ENCODE measurements at places on chromosomes 2 and 18. TPM values are rescaled to one million over a fixed set of nuclear protein-coding genes. Genes with fewer than 3 reads are reported as not detected.

The RASGRP3 gene
- total RNA-seq: 9.3 TPM

The MARCHF4 gene
- total RNA-seq: not detected

The GALNT5 gene
- total RNA-seq: 1.6 TPM

DNA sequence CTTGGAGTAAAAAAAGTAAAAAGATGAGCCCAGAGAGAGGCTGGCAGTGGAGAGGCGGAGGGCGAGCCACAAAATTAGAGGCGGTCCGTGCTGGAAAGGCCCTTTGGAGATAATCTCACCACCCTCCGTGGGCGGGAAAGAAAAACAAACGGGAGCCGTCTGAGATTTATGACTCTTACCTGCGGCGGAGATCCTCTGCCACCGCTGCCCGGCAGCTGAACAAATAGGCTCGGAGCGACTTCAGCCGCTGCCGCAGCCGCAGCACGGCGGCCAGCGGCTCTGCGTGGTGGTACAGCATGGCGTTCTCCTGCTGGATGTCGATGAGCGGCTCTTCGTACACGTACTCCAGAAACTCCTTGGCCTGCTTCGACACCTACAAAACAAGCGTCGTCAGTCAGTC is 94.6 kb downstream of the PLEKHM3 start:
- no peak overlapping the region for H3K4me3 ChIP-seq
- DNase-seq: no peak
- no peak overlapping the region for H3K27ac ChIP-seq
- H3K36me3 ChIP-seq: peaks cover 3% of the 10 kb centered on the region
- no peaks in the 10 kb centered on the region for H3K4me1 ChIP-seq
- H3K27me3 ChIP-seq: no peaks in the 10 kb centered on the region

DNA sequence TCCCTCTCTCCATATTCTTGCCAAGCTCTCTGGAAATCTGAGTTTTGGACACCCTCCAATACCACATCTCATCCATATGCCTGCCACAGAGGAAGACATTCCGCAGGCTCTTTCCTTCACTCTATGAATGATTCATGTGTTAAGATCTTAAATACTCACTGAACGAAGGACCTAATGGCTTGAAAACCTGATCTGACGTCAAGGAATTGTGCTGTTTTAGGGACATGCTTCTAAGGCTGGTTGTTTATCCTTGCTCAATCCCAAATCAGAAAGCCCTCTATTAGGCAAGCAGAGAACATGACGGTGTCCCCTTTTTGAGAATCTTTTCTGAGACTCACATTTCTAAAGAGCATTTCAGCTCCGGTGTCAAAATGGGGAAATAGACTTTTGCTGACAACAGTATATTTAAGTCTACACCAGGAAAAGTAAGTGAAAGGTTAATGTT is 83.7 kb upstream of the GALNT5 start:
- no peak overlapping the region for H3K4me3 ChIP-seq
- no peaks in the 10 kb centered on the region for H3K27me3 ChIP-seq
- H3K27ac ChIP-seq: peak overlapping the region; percentile 39
- DNase-seq: no peak

GRCh38 chr18:54392543-54393023 is 34.9 kb downstream of the C18orf54 start:
- H3K4me1 ChIP-seq: no peaks in the 10 kb centered on the region
- no peak for DNase-seq
- no peak overlapping the region for H3K4me3 ChIP-seq
- no peak overlapping the region for H3K27ac ChIP-seq
- no peaks in the 10 kb centered on the region for H3K27me3 ChIP-seq
- H3K36me3 ChIP-seq: no peaks in the 10 kb centered on the region

DNA sequence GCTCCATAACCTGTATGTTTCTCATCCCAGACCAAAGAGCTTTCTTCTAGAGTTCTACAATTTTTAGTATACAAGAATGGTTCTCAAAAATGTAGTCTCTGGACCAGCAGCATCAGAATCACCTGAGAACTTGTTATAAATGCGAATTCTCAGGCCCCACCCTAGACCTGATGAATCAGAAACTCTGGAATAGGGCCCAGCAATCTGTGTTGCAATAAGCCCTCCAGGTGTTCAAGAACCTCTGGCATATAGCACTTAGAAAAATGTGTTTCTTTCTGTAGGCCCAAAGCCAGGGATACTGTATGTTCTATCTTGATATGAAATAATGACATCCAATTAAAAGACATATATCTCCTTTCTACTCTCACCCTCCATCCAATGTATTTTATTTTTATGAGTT is 10.4 kb downstream of the PAIP2B start:
- H3K36me3 ChIP-seq: no peaks in the 10 kb centered on the region
- DNase-seq: no peak
- H3K4me1 ChIP-seq: no peaks in the 10 kb centered on the region
- H3K4me3 ChIP-seq: no peak overlapping the region
- no peaks in the 10 kb centered on the region for H3K27me3 ChIP-seq
- H3K27ac ChIP-seq: no peak overlapping the region

DNA sequence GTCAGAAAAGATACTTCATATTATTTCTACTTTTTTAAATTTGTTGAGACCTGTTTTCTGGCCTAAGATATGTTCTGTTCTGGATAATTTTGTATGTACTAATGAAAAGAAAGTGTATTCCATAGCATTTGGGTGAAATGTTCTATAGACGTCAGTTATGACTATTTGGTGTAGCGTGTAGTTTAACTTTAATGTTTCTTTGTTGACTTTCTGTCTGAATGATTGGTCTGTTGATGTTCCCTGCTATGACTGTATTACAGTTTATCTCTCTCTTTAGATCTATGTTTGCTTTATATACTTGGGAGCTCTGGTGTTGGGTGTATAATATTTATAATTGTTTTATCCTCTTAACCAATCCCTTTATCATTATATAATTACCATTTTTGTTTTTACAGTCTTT is 352.4 kb downstream of the PTPRM start:
- H3K27ac ChIP-seq: no peak overlapping the region
- no peaks in the 10 kb centered on the region for H3K36me3 ChIP-seq
- no peaks in the 10 kb centered on the region for H3K27me3 ChIP-seq
- DNase-seq: no peak
- no peaks in the 10 kb centered on the region for H3K4me1 ChIP-seq
- H3K4me3 ChIP-seq: no peak overlapping the region

DNA sequence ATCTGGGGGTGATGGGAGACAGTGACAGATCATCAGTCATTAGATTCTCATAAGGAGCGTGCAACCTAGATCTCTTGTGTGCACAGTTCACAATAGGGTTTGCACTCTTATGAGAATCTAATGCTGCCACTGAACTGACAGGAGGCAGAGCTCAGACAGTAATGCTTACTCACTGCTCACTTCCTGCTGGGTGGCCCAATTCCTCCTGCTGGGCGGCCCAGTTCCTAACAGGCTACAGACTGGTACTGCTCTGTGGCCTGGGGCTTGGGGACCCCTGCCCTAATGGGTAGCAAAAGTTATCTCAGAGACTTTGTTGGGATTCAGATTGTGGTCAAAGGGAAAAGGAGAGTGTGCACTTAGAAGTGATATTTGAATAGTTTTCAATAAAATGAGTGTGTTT is 840.1 kb upstream of the ID2 start:
- no peaks in the 10 kb centered on the region for H3K36me3 ChIP-seq
- H3K27me3 ChIP-seq: no peaks in the 10 kb centered on the region
- no peaks in the 10 kb centered on the region for H3K4me1 ChIP-seq

DNA sequence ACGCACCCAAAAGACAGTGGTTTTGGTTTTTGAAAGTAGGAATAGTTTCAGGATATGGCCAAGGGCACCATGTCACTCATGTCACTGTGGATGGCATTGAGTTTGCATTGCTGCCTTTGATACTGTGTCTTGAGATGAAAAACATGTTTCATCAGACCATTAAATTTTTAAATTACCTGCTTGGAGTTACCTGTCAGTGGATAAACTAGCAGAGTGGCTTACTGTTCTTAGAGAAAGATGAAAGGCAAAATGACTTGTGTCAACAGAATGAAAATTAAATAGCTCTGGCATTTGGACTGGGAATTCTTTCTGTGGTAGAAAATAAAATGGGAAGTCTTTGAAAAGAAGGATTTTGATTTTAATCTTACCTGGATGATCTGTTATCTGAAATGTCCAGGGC is 386 bp downstream of the ICOS start:
- no peak overlapping the region for H3K4me3 ChIP-seq
- H3K4me1 ChIP-seq: no peaks in the 10 kb centered on the region
- no peak for DNase-seq
- no peaks in the 10 kb centered on the region for H3K36me3 ChIP-seq

DNA sequence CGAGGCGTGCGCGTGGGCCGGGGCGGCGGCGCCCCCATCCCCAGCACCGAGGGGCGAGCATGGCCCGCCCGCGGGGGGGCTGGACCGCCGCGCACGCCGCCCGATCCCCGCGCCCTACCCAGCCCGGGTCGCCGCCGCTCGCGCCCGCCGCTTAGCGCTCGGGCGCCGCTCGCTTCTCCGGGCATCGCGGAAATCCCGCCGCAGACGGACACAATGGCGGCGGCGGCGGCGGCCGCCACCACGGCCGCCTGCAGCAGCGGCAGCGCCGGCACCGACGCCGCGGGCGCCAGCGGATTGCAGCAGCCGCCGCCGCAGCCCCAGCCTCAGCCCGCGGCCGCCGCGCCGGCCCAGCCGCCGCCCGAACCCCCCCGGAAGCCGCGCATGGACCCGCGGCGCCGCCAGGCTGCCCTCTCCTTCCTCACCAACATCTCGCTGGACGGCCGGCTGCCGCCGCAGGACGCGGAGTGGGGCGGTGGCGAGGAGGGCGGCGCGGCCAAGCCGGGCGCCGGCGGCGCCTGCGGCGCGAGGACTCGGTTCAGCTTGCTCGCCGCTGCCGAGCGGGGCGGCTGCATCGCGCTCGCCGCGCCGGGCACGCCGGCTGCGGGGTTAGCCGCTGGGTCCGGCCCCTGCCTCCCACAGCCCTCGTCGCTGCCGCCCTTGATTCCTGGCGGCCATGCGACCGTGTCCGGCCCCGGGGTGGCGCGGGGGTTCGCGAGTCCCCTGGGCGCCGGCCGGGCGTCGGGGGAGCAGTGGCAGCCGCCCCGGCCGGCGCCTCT is 453 bp downstream of the CABLES1 start:
- H3K4me1 ChIP-seq: peaks cover 6% of the 10 kb centered on the region
- DNase-seq: no peak
- H3K27me3 ChIP-seq: no peaks in the 10 kb centered on the region
- H3K4me3 ChIP-seq: peak overlapping the region; percentile 56
- H3K36me3 ChIP-seq: no peaks in the 10 kb centered on the region
- H3K27ac ChIP-seq: peak overlapping the region; percentile 89

DNA sequence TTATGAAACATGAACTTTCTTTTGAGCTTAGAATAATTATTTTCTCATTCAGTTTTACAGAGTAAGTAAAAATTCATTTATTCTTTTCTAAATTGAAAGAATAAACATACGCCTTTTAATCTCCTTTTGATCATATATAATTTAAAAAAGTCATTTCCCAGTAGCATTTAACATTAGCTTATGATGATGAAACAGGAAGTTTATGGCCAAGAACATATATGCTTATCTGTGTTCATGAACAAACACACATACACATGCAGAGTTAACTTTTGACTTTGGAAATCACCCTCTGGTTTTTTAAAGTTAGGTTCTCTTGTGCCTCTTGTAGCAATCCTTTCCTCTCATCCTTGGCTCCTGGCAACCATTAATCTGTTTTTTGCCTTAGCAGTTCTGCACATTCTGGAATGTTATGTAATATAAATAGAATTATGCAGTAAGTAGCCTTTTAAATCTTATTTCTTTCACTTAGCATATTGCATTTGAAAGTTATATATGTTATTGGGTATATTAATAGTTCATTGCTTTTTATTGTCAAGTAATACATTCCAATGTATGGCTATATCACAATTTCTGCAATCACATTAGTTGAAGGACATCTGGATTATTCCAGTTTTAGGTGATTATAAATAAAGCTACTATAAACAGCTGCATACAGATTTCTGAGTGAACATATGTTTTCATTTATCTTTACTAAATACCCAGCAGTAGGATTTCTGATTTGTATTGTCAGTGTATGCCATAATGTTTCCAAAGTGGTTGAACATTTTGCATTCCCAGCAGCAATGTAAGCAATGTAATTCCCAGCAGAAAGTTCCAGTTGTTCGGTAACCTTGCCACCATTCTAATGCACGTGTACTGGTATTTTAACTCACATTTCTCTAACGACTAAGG is 210.3 kb downstream of the ZRANB3 start:
- H3K36me3 ChIP-seq: no peaks in the 10 kb centered on the region
- H3K4me3 ChIP-seq: no peak overlapping the region

- H3K36me3 ChIP-seq: no peaks in the 10 kb centered on the region
- H3K4me1 ChIP-seq: no peaks in the 10 kb centered on the region
- no peak for DNase-seq
- no peak overlapping the region for H3K4me3 ChIP-seq
- H3K27ac ChIP-seq: no peak overlapping the region
- H3K27me3 ChIP-seq: no peaks in the 10 kb centered on the region
Measured at GRCh38 chr2:3208179-3208578, 169.4 kb downstream of the EIPR1 start.

Data from breast epithelium (tissue), 4 donors.